ENCODE measurements at places on chromosomes 7 and 10.

DNA sequence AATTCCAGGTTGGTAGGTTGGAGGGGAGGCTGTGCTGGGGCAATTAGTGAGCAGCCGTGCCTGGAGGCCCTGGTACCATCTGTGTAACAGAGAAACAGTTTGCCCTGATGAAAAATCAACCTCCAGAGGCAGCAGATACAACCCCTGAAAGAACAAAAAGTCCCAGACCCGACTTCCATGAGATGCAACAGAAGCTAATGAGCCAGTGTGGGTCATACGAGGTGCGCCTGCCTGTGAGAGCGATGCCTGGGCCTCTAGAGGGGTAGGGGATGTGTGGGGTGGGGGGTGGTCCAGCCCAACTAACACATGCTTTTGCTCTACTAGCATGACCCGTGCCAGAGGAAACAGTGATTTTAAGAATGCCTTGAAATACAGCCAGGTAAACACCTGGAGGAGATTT lies 39.3 kb downstream of the CELF2 start:
- no peak for DNase-seq

DNA sequence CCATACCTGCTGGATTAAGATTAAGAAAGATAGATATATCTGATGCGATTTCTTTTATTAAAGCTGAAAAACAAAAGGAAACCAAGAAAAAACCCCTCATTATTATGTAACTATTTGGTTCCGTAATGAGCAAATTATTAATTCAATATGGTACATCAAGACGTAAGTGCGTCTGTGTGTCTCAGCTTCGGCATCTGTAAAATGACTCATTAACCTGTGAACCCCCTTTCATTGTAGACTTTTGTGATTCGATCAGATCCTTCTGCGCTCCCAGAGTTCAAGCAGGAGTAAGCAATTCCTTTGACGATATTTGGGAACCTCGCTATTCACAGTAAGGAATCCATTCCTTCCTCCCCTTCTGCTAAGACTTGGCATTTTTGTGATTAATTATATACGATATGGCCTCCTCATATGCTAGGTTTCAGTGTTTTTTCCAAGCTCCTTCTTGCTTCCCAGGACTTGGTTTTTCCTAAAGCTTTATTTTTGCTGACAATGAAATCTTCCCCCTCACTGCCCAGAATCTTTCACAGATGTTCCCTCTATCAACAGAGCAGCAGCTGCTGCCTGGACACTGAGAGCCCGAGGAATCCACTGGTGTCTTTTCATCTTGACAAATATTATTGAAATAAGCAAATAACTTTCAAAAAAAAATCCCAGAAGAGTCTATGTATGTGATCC lies 171.7 kb upstream of the CELF2 start:
- no peak for DNase-seq

- DNase-seq: no peak
These were observed 13.8 kb downstream of the IL15RA start for GRCh38 chr10:5963591-5963990.

- DNase-seq: no peak
These were observed 4.9 kb upstream of the MCU start for GRCh38 chr10:72687035-72687434.

- no peak for DNase-seq
These were observed 262.9 kb upstream of the AUTS2 start for GRCh38 chr7:69335331-69335730.

DNA sequence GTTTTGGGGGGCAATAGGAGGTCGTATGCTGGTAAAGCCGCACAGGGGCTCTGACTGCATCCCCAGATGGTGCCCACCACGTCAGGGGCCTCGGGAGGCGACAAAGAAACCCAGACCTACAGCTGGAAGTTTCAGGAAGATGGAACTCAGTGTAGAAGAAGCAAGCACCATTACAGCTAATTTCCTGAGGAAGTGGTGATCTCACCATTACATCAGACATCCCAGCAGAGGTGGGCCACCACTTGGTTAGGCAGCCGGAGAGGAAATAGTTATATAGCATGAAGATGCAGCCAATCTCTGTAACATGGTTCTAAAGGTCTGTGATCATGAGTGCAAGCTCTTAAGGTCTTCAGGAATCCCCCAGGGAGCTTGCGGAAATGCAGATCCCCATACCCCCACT lies 127.3 kb upstream of the PCBD1 start:
- DNase-seq: no peak

GRCh38 chr7:100971111-100972001 lies 2.0 kb downstream of the MUC12 start:
- no peak for DNase-seq

DNA sequence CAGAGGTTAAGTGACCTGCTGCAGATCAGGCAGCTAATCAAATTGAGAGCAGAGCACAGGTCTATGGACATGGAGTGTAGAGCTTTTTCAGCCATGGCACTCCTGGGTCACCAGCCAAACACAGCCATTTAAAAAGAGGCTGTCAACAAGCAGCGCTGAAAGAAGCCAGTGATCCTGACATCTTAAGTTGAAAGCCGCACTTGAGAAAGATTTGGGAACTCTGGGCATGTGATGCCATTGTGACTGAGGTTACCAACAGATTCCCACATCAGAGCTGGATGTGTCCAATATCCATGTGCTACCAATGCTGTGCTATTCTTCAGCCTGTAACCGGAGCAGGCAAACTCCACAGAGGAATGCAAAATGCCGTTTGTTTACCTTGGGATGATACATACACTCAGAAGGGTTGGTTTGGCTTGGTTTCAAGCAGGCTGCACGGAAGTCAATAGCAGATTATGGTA lies 56.2 kb upstream of the ABLIM1 start:
- peak; percentile 83 for DNase-seq

DNA sequence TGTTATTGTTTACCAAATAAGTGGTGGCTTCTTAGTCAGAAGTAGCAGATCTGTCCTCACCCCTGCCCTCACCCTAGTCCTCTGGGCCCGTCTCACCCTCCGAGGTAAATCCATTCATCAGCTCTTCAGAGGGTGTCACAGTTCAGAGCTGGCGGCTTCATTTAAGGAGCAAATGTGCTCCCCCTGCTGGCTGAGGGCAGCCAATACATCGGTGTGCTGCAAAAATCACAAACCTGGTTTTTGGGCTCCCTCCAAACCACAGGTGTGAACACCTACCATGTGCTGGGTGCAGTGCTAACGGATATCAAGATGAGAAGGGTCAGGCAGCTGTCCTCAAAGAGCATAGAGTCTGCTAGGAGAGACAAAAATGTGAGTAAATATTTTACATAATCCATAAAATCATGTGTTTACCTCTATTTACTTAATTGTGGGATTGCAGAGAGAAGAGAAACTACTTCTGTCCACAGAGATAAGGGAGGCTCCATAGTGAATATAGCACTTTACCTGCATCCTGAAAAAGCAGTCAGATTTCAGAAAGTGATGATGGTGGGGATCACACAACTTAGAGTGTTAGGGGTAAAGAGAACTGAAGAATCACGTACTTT lies 15.5 kb upstream of the CRTAC1 start:
- peak; percentile 11 for DNase-seq

- DNase-seq: no peak
These were observed 656.5 kb upstream of the COBL start for GRCh38 chr7:51973071-51973470.

DNA sequence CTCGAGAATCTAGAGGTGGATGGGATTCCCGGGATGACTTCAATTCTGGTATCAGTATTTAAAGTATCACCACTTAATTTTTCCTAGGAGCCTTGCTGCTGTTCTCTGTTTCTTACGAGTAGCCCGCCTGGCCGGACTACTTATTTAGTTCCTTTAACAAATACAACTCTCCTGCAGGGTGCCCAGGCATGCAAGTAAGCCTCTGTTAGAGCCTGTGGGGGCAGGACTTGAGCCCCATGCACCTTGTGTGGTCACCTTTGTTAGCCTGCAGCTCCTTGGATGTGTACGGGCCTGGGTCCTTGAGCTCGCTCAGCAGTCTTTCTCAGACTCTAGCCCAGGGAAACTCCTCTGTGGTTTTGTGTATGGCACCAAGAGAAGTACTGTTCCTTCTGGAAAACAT lies 16.1 kb downstream of the EIF4H start:
- DNase-seq: no peak

- DNase-seq: no peak
These were observed 4.7 kb upstream of the OPN4 start for GRCh38 chr10:86649471-86650150.

DNA sequence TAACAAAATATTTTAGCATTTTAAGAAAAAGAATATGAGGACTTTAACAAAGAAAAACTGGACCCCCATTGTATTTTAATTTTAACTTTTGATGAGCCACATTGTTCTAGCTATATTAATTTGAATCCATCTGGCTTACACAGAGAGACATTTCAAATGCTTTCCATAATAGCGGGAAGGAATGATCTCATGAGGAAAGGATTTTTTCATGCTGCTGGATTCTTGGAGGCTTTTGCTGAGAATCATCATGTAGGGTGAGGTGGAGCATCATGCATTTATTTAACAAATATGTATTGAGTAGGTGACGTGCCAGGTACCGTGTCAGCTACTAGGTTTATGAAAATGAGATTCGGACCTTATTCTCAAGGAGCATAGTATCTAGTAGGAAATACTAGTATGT lies 1006.3 kb downstream of the SORCS1 start:
- DNase-seq: no peak

GRCh38 chr7:159142730-159143129 lies 1.9 kb downstream of the VIPR2 start:
- DNase-seq: no peak

DNA sequence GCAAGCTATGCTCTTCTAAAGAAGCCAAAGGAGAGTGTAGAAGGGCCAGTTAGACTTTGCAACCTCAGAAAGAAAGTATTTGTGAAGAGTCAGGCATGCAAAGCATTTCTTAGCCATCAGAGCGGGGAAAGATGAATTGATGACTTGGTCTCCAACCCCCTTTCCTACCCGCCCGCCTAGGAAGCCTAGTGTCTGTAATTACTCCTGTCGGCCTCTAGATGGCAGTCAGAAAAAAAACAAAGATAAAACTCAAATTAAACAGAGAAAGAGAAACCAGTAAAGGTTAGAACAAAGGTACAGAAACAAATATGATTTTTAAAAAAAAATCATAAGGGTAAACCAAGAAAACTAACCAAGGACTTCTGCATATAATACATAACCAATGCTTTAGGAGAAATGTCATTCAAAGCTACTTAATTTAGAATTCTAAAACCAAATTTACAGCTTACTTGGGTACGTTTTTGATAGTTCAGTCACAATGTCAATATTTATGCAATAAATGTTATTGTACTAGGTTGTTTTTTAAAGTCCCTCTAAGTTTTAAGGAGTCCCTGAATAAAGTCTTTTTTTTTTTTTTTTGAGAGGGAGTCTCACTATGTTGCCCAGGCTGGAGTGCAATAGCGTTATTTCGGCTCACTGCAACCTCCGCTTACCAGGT lies 97.6 kb downstream of the LYZL1 start:
- DNase-seq: no peak

GRCh38 chr10:103648636-103649532 lies 155.4 kb downstream of the NEURL1 start:
- DNase-seq: no peak

GRCh38 chr7:155653803-155654202 lies 9.3 kb downstream of the RBM33 start:
- DNase-seq: no peak

DNA sequence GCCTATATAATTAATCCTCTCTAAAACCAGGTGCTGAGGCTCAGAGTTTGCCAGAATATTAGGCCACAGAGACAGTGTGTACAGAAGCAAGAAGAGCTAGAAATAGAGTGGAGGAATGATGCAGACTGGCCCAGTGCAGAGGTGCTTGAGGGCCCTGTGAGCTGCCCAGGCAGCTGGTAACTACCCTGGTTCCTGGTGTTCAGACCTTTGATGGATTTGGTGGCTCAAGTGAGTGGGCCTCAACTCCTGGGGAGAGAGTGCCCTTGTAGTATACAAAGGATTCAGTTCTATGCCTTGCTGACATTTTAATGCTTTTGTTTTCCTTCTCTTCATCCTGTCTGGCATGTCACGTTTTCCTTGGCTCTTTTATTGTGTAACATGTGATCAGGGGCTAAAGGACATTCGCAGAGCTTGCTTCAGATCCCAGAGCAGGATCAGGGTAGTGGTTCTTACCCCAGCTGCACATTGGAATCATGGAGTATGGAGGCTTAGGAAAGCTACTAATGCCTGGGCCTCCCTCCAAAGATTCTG lies 20.0 kb downstream of the LRRC4 start:
- no peak for DNase-seq

- peak; percentile 68 for DNase-seq
These were observed 59.4 kb downstream of the CDK14 start for GRCh38 chr7:90655566-90655965.

- no peak for DNase-seq
These were observed 52.0 kb downstream of the CDK14 start for GRCh38 chr7:90648107-90648506.

DNA sequence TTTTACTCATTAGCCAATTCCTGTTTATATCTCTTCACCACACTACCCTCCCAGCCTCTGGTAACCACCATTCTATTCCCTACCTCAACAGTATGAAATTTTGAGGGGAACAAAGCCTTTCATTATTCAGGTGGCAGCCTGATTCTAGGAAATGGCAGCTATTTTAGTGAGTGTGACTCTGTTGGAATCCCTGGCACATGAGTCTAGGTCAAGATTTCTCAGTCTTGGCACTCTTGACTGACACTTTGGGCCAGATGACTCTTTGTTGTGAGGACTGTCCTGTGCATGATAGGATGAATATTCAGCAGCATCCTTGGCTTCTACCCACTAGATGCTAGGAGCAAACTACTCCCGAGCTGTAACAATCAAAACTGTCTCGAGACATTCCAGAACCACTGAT lies 322.8 kb upstream of the PHYHIPL start:
- DNase-seq: no peak

- no peak for DNase-seq
These were observed 99.8 kb downstream of the JCAD start for GRCh38 chr10:29959586-29959985.

- DNase-seq: no peak
These were observed 135.6 kb downstream of the RPS24 start for GRCh38 chr10:78169214-78169613.

GRCh38 chr7:27297356-27297755 lies 54.8 kb downstream of the EVX1 start:
- no peak for DNase-seq

DNA sequence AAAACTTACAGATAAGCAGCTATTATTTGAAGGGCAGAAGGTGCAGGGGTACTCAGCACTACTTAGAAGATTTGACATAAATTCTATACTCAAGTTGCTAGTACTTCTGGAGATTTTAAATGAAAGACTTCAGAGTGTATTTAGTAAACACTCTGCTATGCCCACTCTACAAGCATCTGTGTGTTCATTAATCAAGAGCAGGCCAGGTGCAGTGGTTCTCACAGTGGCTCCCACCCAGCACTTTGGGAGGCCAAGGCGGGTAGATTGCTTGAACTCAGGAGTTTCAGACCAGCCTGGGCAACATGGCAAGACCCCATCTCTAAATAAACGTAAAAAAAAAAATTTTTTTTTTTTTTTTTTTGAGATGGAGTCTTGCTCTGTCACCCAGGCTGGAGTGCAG lies 38.9 kb upstream of the TOMM7 start:
- DNase-seq: no peak

- no peak for DNase-seq
These were observed 184.7 kb upstream of the PCDH15 start for GRCh38 chr10:54985732-54986131.

GRCh38 chr10:79339266-79339665 lies 8.0 kb upstream of the PPIF start:
- no peak for DNase-seq

GRCh38 chr10:122894261-122894944 lies 15.0 kb upstream of the FAM24B start:
- DNase-seq: no peak

- DNase-seq: no peak
These were observed 10.0 kb upstream of the DNMBP start for GRCh38 chr10:100019787-100020141.

GRCh38 chr7:103141753-103142404 lies 7.0 kb downstream of the NAPEPLD start:
- no peak for DNase-seq

- DNase-seq: no peak
These were observed 367.3 kb downstream of the CXCL12 start for GRCh38 chr10:44017483-44018145.

Measured in non-pigmented ciliary epithelial cell (primary cell).